ENCODE measurements at places on chromosomes 1 and 21.

GRCh38 chr1:206590025-206590758, 22.1 kb downstream of the EIF2D start:
- peak; percentile 49 for DNase-seq

- no peak for DNase-seq
Measured at GRCh38 chr1:234001817-234002216, 97.3 kb downstream of the SLC35F3 start.

DNA sequence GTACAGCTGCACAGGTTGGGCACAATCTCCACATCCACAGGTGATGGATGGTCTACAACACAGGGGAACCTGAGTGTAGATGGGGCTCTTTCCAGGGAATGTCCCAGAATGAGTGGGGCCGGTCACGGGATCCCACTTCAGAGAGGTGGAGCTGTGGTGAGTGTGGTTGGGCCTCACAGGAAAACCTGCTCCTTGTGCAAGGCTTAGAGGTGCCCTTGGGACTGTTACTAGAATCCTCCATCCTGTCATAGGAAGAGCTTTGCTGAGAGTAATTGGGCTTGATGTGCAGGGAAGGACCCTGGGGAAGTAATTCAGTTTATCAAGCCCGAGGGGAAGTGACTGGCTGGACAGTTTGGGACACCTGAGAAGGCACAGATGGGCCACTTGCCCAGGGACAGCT, 137.9 kb downstream of the ZSCAN20 start:
- no peak for DNase-seq

GRCh38 chr1:116538544-116538943, 32.3 kb downstream of the CD58 start:
- DNase-seq, result peak; percentile 26

DNA sequence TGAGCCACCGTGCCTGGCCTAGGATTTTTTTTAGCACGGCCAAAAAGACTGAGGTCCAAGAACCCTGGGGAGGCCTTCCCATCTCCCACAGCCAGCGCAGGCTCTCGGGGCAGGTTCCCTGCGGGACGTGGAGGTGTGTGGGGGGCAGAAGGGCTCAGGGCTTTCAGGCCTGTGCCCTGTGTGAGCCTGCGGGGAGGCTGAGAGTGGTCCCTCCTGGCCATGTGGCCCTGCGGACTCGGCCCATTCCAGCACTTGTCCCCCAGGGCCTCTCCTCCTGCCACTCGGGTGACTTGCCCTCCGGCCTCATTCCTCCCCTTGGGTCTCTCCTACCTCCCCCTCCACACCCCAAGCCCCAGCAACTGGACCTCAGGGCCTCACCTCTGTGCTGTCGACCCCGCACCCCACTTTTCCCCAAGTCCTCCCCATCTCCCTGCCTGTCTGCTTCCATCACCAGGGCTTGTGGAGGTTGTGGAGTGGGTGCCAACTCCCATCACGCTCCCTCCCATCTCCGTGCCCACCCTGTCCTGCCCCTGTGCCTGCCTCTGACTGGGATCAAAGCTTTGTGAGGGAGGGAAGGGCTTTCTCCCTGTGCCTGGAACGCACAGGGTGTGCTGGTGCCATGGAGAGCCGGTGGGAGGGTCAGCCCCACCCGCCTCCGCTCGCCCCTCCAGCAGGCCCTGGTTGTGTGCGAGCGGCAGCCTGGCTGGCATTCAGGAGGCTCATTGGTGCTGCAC, 32.2 kb upstream of the DIP2A start:
- no peak for DNase-seq

- no peak for DNase-seq
Measured at GRCh38 chr1:2205191-2205952, 10.8 kb upstream of the FAAP20 start.
